Stimulated activated effector memory CD8-positive, alpha-beta T cell treated with anti-CD3 and anti-CD28 coated beads, Interleukin-12 subunit alpha, Interleukin-12 subunit beta, amount 100 ng/mL, for 72 hours (primary cell): ENCODE measurements at places on chromosomes 4 and X.

DNA sequence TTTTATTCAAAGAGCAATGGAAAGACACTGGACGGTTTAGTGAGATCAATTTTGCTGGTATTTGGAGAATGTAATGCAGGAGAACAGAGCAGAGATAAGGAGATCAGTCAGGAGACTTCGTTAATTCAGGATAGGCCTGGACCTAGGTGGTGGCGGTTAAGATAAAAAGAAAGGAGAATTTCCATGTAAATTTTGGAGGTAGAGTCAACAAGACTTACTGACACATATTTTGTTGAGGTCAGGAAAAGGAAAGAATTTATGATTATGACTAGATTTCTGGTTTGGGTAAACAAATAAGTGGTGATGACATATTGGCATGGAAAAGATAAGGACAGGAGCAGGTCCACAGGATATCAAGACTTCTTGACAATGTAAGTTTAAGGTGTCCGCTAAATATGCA is 8.8 kb upstream of the AMMECR1 start:
- DNase-seq, result no peak

GRCh38 chrX:50202539-50202938 is 1.7 kb upstream of the AKAP4 start:
- no peak for DNase-seq

GRCh38 chrX:7640392-7640791 is 202.6 kb upstream of the VCX start:
- DNase-seq, result no peak

DNA sequence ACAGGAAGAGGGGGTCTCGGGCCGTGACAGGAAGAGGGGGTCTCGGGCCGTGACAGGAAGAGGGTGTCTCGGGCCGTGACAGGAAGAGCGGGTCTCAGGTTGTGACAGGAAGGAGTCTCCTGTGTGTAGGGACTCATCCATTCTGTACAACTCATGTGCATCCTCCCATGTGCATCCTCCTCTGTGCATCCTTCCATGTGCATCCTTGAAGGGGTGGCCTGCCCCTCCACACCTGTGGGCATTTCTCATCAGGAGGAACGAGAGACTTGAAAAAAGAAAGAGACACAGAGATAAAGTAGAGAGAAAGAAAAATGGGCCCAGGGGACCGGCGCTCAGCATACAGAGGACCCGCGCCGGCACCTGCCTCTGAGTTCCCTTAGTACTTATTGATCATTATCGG is 30.2 kb upstream of the PLCXD1 start:
- DNase-seq, result no peak

GRCh38 chr4:83150653-83151330 is 36.3 kb upstream of the PLAC8 start:
- DNase-seq, result no peak

DNA sequence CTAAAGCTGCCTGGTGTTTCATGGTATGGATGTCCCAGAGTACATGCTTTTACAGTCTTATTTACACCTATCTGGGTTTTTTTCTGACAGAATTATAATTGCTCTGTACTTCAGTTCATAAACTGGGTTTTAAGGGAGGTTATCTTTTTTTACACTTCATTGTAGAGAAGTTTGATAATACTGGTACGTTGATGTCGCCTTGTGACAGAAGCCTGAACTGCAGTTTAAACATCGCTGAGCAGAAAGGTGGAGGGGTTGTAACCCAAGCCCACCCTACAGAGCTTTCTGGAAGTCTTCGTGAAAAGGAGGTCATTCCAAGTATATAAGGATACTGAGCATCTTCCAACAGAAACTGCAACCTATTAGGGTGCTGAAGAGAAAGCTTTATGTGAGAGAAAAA is 46.4 kb downstream of the BEX1 start:
- no peak for DNase-seq

DNA sequence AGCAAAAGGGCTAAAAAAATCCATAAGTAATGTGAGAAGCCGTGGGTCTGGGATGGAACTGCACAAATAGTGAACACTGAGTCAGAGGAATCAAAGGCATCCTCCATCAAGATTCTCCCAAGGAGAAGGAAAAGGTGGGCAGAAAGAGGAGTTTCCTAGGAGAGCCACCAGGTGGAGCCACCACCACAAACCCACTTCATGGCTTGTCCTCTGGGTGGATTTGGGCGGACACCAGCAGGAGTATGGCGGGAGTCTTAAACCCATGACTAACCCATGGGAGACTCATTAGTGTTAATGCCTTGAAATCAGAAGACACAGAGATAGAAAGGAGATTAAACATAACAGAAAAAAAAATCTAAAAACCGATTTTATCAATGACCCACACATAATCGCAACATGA is 147.7 kb downstream of the SH3KBP1 start:
- no peak for DNase-seq

DNA sequence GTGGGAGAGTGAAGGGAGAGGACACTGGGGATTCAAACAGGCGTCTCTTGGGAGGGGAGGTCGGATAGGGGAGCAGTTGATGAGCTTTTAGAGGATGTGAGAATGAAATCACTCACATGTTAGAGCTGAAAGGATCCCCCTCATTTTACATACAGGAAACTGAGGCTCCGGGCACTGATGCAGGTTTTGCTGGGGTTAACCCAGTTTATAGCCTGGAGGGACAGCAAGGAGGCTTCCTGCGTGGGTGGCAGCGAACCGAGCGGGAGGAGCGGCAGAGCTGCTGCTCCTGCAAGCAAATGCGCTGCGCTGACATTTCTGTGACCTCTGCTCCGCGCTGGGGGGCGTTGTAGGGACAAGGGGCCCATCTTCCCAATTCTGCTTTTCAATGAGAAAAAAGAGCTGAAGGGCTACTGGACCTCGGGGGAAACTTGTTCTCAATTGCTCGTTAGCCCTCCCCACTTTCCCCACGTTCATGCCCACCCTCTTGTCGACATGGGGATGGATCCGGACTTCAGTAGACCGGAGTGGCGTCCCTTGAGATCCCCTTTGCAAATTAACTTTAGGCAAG is 1.2 kb upstream of the NEUROG2 start:
- no peak for DNase-seq

GRCh38 chrX:41055740-41056139 is 29.5 kb upstream of the USP9X start:
- DNase-seq, result no peak

DNA sequence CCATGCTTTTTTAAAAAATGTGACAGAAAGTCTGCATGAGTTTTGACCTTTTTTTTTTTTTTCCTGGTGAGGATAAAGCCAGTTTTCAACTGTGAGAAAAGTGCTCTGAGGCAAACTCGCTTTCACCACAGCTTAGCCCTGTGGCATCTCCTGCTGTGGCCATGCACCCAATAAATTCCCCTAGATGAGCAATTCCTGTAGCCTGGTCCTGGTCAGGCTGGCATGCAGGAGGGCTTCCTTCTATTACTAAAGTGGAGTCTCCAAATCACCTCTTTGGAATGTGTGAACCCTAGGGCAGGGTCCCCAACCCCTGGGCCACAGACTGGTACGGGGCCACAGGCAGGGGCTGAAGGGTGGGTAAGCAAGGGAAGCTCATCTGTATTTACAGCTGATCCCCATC is 265.4 kb downstream of the RAPGEF2 start:
- DNase-seq, result no peak

GRCh38 chr4:76035799-76036380 is at the start of gene CXCL11:
TSS of gene CXCL11 (minus strand) at chr4:76036070. CDS start at chr4:76035987, 83 bp downstream.
- DNase-seq, result no peak

GRCh38 chr4:119589165-119589564 is 39.4 kb downstream of the PDE5A start:
- no peak for DNase-seq

- no peak for DNase-seq
Measured at GRCh38 chrX:48509245-48509590, 426 bp downstream of the PORCN start.

- no peak for DNase-seq
Measured at GRCh38 chr4:126756050-126756829, 876.5 kb upstream of the INTU start.

DNA sequence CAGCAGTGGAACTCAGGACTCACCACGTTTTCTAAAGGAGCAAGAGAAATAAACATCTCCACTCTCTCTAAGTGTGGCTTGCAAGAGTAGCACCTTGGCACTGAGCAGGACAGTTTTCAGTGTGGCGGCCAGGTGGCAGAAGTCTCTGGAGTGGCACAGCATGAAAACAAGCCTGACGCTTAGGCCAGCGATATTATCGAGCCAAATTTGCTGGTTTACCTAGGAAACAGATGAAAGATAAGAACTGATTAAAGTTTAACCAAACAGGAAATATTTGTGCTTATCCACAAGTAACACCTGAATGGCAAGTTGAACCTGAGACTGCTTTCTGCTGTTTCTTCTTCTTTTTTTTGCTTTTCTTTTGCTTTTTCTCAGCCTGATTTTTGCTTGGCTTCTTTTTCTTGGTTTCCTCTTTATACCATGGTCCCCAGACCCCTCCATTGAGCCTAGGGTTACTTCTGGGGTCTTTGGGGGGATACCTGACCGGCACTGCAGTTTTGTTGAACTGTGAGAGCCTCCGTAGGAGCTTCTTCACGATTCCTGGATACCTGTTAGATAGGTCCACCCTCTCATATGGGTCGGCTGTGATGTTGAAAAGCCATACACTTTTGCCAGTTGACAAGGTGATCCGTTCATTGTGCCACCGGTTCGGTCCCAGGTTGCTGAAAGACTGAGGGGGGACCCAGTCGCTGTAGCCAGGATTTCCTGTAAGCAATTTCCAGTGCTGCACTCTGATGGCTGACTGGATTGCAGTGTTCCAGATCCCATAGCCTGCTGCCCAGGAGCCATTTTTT is 77.3 kb downstream of the ARSJ start:
- no peak for DNase-seq

GRCh38 chr4:159455675-159456237 is 352.9 kb downstream of the RAPGEF2 start:
- no peak for DNase-seq

GRCh38 chr4:106365613-106366012 is 3.0 kb downstream of the GIMD1 start:
- DNase-seq, result no peak

DNA sequence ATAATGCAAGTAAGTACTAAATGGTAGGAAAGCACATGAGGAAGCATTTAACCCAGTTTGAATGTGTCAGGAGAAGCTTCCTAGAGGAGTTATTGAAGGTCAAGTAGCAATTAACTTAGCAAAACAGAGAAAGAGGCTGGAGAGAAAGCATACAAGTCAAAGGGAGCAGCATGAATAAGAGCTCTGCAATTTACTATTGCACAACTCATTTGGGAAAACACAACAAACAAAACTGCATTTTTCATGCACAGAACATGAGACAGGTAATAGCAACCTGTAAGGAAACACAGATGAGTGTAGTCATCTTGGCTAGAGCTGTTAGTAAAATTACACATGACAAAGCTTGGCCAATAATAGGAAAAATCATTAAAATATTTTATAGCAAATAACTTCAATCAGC is 538.1 kb downstream of the PPP4R3C start:
- no peak for DNase-seq

- DNase-seq, result no peak
Measured at GRCh38 chr4:3345384-3345783, 52.6 kb downstream of the RGS12 start.

DNA sequence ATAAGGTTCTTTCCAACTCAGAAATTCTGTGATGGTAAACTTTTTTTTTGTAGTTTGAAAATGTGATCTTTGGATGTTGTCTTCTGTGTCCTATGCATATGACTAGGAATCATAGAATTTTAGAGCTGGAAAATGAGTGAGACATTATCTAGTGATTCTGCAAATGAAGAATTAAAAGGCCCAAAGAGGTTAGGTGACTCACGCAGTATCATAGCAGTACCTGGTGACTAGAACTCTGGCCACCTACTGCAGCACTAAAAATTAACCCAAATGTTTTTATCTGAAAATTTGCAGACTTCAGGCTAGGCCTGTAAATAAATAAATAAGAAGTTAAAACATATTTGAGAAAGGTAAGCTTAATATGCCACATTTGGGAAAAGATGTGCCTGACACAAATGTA is 52.8 kb downstream of the NFKB1 start:
- DNase-seq, result no peak

- DNase-seq, result no peak
Measured at GRCh38 chr4:69999420-69999819, 3.7 kb downstream of the STATH start.

DNA sequence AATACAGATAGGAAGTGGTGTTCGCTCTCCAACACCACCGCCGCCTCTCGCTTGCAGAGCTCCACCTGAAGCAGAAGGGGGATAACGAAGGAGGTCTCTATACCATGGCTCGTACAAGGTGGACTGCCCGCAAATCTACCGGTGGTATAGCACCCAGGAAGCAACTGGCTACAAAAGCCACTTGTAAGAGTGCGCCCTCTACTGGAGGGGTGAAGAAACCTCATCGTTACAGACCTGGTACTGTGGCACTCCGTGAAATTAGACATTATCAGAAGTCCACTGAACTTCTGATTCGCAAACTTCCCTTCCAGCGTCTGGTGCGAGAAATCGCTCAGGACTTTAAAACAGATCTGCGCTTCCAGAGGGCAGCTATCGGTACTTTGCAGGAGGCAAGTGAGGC is 5.2 kb upstream of the BMP15 start:
- DNase-seq, result no peak

- no peak for DNase-seq
Measured at GRCh38 chr4:39324897-39325613, 41.1 kb downstream of the RFC1 start.

DNA sequence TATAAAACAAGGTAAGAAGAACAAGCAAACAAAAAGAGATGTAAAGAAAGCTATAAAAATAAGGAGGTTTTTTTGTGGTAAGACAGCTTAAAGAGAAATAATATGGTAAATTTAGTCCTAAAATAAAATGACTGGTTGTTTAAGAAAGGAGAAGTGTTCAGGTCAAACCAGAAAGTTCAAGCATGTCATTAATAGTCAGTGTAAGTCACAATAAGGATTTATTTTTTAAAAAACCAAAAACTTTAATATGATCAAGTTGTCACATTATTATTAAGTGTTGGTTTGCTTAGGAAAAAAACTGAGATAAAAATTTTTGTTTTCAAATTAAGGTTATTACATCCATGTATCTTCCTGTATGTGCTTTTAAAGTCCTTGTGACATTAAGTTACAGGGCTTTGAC is 19.1 kb downstream of the ASIC5 start:
- DNase-seq, result no peak

DNA sequence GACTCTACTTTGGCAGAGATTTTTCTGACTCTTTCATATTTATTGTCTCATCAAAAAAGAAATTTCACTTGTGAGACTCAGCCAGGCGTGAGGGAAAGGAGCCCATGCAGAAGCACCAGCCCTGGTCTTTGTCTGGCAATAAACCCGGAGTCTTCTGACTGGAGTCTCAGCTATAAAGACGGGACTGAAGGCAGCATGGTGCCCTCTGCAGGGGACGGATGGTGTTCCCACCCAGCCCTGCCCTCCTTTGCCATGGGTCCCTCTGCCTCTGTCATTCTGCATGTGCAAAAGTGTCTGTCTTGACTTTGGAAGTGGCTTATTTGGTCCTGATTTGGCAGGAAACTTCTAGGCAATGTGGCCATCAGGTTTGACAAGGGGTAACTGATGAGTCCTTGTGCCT is 14.2 kb downstream of the ZNF185 start:
- no peak for DNase-seq

DNA sequence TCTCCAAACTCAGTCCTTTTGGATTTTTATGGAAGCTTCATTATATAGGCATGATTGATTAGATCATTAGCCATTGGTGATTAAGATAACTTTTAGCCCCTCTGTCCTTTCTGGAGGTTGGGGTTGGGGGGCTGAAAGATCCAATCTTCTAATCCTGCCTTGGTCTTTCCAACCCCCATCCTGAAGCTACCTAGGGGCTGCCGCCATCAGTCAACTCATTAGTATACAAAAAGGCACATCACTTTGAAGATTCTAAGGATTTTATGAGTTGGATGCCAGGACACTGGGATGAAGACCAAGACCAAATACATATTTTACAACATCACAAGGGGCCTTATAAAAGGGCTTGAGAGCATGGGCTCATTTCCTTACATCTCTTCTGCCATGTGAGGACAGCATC is 47.5 kb downstream of the CYTL1 start:
- DNase-seq, result no peak
